ENCODE measurements at places on chromosomes 12 and 14.

DNA sequence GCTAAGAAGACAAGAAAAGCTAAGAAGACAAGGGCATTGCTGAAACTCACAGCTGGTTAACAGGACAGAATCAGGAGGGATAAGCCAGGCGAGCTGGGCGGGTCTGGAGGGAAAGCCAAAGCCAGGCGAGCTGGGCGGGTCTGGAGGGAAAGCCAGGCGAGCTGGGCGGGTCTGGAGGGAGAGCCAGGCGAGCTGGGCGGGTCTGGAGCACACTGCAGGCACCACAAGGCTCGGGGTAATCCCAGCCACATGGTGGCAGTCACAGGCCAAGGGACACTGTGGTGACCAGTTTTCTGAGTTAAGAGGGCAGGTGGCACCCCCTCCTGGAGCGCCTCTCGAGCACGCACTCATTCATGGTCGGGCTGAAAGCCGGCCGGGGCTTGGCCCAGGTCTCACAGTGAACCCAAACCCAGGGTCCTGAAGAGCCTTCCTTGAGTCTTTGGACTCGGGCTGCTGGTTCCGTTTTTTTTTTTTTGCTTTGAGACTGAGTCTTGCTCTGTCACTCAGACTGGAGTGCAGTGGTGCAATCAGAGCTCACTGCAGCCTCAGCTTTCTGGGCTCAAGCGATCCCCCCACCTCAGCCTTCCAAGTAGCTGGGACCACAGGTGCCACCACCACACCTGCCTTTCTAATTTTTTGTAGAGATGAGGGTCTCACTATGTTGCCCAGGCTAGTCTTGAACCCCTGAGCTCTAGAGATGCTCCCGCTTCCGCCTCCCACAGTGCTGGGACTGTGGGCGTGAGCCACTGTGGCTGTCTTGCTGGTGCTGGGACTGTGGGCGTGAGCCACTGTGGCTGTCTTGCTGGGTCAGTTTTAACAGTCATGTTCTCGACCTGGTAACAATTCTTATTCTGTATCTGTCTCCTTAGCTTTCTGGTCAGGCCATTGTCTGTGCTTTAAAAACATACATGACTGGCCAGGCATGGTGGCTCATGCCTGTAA lies 40.2 kb downstream of the HSP90AA1 start:
- peak; percentile 62 for DNase-seq

GRCh38 chr14:68780358-68781160 lies 12.3 kb downstream of the ZFP36L1 start:
- no peak for DNase-seq

DNA sequence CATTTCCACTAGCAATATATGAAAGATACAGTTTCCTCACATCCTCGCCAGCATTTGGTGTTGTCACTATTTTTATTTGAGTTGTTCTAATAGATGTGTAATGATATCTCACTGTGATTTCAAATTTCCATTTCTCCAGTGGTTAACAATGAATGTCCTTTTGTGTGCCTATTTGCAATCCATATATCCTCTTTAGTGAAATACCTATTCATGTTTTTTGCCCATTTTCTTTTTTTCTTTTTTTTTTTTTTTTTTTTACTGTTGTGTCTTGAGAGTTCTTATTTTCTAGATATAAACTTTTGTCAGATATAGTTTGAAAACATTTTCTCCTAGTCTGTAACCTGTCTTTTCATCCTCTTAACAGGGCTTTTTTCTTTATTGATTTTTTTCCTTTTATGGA lies 79.0 kb downstream of the FBXL14 start:
- no peak for DNase-seq

DNA sequence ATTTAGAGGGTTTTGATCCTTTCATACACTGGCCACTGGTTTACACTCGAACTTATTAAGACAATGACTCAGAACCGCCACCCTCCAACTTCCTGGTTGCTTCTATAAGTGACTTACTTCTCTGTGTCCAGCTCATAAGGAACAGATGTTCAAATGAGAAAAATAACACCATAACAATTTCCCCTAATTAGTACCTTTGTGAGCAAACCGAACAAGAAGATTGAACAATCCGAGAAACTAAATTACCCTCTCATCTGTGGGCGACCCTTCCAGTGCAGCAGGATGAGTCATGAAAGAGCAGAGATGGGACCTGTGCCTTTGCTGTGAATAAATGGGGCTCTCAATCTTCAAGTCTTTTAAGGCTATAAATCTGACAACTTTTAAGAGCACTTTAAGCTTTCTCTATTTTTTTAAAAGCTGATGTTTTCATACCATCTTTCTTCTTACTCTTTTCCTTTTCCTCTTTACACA lies 146.8 kb upstream of the RASSF8 start:
- DNase-seq, result peak; percentile 60

- DNase-seq, result no peak
Observed at GRCh38 chr12:4587108-4587507, 25.1 kb downstream of the DYRK4 start.

DNA sequence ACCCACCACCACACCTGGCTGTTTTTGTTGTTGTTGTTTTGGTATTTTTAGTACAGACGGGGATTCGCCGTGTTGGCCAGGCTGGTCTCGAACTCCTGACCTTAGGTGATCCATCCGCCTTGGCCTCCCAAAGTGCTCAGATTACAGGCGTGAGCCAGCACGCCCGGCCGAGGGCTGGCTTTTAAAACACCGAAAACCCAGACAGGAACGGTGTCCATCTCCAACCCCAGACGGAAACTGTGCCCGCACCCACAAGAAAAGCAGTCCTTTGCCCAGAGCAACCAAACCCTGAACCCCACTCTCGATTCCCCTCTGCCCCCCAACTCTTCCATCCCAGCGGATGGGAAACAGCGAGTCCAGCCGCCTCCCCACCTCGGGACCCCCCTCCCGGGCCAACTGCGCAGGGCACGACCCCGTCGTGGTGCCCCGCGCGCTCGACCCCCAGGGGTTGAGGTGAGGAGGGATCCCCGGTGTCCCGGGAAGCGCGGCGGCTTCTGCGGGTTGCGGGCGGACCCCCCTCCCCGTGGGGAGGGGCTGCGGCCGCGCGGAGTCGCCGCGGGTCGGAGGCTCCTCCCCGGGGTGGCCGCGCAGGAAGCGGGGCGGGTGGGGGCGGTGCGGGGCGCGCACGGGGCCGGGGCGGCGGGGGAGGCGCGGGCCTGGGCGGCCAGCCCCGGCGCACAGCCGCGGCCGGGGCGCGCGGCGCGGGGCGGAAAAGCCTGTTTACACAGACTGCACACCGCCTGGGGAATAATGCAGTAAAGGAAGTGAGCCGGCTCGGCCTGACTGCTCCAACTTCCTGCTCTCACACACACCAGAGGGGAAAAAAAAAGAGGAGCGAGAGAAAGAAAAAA lies at the start of gene ELK3:
TSS of gene ELK3 (plus strand) at position 651 of the 851 bp plus-strand sequence.
- DNase-seq, result no peak

GRCh38 chr12:106790020-106790419 lies 15.5 kb downstream of the RIC8B start:
- DNase-seq, result no peak

- DNase-seq, result no peak
Observed at GRCh38 chr12:85191-85666, 18.7 kb downstream of the IQSEC3 start.

DNA sequence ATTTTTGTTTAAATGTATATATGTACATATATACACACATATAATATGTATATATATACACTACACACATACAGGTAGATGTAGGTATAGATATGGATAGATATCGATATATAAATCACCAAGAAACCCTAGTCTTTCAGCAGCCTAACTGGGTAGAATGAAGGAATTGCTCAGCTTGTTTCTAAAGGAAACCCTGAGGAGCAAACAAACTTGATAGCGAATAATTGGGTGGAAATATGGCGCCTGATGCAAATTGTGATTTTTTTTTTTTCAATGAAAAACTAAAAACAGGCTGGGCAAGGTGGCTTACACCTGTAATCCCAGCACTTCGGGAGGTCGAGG lies 254 bp upstream of the CCDC177 start:
- no peak for DNase-seq

DNA sequence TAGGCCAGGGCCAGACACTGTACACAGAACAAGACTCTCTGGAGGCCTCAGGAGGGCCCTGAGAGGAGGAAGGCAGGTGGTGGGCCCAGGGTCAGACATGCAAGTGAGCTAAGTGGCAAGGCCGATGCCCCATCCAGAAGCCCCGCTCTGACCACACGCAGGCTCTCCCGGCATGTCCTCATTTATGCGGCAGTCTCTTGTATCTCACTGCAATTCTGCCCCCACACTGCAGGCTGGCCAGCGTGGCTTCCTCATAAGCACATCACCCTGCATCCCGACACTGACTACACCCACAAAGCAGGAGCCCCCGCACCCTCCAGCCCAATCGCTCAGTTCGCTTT lies 17.5 kb downstream of the SSH1 start:
- DNase-seq, result no peak

DNA sequence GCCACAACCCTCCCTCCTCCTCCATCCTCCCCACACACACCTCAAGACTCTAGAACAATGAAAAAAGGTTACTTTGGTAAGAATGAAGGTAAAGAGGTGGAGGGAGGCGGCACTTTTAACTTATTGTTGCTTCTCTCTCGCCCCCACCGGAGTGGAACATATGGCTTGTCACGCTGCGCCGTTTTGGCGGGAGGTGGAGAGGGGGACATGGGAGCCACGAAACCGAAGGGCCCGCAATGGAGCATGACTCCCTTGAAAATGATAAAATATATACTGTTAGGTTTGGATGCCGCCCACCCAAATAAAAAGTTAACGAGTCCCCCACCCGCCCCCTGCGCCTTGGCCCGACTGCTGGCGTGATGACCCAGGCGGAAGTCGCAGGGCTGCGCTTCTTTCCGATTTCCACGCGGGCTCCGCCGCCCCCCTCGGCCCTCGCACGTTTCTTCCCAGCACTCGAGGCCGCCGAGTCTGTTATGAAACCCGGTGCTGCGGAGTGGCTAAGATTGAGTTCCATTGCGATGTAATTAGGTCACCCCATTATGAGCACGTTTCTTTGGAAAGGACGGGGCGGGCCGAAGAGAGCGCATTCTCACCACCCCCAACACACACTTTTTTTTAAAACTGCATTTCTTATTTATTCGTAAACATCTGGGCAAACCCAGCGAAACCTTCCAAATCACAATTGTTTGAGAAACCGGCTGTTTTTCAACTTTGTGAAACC lies 1.4 kb upstream of the ZFP36L1 start:
- DNase-seq, result peak; percentile 96

- DNase-seq, result no peak
Observed at GRCh38 chr12:95687937-95688336, 102.6 kb downstream of the NTN4 start.

GRCh38 chr12:6925540-6926279 lies 2.0 kb upstream of the ATN1 start:
- DNase-seq, result peak; percentile 80

DNA sequence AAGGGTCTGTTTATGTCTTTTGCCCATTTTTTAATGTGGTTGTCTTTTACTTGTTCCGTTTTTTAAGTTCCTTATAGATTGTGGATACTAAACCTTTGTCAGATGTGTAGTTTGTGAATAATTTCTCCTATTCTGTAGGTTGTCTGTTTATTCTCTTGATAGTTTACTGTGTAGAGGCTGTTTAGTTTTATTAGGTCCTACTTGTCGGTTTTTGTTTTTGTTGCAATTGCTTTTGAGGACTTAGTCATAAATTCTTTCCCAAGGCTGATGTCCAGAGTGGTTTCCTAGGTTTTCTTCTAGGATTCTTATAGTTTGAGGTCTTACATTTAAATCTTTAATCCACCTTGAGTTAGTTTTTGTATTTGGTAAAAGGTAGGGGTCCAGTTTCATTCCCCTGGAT lies 33.9 kb downstream of the SLC39A9 start:
- DNase-seq, result no peak

GRCh38 chr14:88473791-88474190 lies 81.0 kb downstream of the PTPN21 start:
- no peak for DNase-seq

GRCh38 chr14:99425272-99425681 lies 55.4 kb downstream of the SETD3 start:
- DNase-seq, result no peak

GRCh38 chr14:32507029-32507984 lies 178.2 kb downstream of the AKAP6 start:
- DNase-seq, result peak; percentile 81

DNA sequence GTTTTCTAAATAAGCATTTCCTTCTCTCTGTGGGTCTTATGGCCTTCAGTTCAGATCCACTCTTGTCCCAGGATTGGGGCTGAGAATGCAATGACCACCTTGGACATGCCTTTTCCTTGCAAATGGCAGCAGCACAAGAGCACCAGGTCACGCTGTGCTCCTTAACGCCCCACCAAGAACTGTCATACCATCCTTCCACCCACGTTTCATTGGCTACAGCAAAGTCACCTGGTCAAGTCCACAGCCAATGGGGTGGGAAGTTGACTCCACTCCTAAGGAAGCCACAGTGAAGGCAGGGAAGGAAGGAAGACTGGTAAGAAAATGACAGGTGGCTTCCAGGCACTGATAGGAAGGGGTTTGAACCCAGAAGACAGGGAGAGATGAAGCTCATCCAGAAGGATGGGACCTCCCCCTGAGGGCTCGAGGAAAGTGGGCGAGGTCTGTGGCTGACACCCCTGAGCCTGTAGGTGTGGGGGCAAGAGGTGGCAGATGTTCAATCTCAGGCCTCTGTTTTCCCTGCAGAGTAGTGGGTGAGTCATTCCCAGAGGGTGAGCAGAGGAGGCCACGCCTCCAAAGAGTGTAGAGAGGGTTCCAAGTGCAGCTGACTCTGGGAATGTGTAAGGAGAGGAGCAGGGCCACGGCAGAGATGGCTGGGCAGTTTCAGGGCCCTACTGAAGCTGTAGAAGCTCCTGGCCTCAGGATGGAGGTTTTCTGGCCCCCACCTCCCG lies 113.5 kb upstream of the VRK1 start:
- DNase-seq, result no peak

- DNase-seq, result no peak
Observed at GRCh38 chr12:5036031-5036430, 7.6 kb upstream of the KCNA5 start.

DNA sequence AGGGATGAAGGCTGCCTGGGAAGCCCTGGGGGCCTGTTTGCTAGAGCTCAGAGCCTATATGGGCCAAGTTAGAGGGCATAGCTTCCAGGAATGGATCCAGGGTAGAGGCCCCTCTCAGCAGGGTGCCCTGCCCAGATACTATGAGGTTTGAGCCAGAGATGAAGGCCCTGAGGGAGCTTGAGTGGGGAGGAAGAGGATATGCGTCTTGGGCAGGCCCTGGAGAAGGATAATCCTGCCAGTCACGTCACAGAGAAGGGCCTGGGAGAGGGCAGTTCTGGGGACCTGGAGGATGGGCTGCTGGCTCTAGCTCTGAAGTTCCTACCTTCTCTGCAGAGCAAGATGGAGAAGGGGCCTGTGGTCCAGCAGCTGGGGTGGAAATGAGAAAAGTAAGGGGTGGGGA lies 5.9 kb upstream of the CACNB3 start:
- no peak for DNase-seq

DNA sequence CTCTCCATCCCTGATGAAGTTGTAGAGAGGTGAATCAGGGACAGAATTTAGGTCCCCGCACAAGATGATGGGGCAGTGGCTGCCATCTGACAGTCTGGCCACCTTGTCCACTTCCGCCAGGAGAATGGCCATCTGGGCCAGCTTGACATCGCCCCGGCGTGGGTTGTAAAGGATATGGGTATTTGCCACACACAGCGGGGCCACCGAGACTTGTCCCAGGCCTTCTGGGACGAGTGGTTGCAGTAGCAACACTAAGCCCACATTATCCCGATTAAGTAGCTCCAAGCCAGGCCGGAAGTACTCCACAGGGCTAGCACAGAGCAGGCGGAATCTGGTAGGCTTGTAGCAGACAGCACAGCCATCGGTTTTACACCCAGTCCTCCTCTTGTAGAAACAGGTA lies 6.2 kb downstream of the ANGEL1 start:
- no peak for DNase-seq

GRCh38 chr12:80445083-80445793 lies 1.2 kb downstream of the PTPRQ start:
- no peak for DNase-seq

GRCh38 chr12:130254461-130255276 lies 83.0 kb upstream of the PIWIL1 start:
- DNase-seq, result no peak
